NCI-H526 treated with DMSO at 0.1 percent for 48 hours (cell line): ENCODE measurements at places on chromosomes 16 and 17.

DNA sequence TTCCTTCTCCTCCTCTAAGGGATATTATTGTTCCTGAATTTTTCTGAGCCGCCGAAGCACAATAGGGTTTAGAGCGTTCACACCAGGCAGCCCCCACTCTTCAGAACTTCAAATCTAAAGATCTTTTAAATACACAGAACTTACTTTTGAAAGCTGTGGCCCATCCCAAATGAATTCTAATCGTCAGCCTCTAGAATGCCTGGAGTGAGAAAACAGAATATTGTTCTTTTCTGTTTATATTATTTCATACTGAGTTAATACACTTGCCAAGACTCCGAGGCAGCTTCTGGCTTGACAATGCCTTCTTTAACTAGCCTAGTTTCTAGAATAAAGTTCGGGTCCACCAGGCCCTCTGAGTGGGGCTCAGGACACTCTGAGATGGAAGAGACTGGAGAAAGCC, 405.6 kb downstream of the WWOX start:
- no peak for DNase-seq

GRCh38 chr17:82948081-82948511, 108.3 kb upstream of the ZNF750 start:
- DNase-seq = no peak

- no peak for DNase-seq
These were observed 26.1 kb downstream of the TRPV3 start for GRCh38 chr17:3531266-3532101.

DNA sequence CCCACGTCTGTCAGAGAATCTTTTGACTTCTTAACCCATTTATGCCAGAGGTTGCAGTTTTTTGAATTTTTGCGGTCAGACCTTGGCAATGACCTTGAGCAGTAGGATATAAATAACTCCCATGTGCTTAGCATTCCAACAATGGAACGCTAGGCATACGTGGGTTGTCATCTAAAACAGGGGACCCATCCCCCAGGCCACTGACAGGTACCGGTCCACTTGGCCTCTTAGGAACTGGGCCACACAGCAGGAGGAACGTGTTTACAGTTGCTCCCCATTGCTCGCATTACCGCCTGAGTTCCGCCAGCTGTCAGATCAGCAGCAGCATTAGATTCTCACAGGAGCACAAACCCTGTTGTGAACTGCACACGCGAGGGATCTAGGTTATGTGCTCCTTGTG, 76.8 kb upstream of the LGALS9 start:
- DNase-seq = no peak

- DNase-seq = no peak
These were observed 21.1 kb downstream of the CDR2 start for GRCh38 chr16:22353191-22353919.

DNA sequence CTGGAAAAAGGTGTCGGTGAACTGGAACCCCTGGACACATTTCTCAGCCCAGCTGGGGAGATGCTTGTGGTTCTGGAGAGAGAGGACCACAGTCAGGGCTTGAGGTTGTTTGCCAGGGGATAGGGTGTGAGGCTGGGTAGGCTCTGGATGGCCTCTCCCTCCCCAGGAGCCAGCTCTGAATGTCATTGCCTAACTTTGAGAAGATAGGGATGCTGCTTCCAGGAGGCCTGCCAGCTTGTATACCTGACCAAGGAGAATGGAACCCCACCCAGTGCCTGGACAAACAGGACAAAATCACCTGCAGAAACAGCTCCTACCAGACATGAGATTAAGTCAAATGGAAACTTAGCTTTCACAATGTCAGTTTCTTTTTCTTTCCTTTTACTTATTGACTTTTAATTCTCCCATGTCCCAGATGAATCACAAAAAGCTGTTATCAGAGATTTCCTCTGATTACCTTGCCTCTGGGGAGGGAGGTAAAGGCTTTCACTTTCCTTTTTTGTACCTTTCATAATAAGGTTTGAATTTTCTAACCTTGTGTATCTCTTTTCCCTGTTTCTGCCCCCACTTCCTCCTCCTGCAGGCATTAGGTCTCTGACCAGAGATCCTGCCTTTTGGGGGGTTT, 29.8 kb upstream of the PLLP start:
- no peak for DNase-seq

DNA sequence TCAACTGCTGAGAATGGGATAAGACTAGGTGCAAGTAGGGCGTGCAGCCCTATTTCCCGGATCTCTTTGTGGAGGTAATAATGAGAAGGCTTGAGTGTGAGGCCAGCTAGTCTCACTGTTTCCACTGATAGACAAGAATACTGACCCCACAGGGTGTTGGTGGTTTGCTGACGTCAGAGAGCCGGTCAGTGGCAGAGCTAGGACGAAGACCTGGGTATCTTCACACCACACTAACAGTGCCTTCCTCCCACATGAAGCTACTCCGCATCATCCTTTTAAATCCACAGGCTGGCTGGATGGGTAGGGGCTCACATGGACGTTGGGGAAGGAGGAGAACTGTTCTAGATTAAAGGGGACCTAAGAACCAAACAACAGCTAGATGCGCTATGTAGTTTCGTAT, 68.0 kb downstream of the ZFHX3 start:
- DNase-seq = no peak

GRCh38 chr16:47139561-47140185, 4.1 kb downstream of the NETO2 start:
- DNase-seq = no peak

- DNase-seq = no peak
These were observed 113.0 kb upstream of the PLCG2 start for GRCh38 chr16:81666113-81666512.

DNA sequence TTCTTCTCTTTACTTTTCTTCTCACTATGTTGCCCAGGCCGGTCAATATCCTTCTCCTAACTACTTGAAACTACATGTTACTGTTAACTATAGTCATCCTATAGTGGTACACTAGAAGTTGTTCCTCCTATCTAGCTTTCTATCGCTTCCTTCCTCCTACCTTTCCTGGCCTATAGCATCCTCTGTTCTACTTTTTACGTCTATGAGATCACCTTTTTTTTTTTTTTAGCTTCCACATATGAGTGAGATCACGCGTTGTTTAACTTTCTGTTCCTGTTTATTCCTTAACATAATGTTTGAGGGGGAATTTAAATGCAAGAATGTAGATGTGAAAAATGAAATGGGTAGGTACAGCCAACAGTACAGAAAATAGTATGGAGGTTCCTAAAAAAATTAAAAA, 30.5 kb upstream of the YPEL2 start:
- DNase-seq = no peak

- no peak for DNase-seq
These were observed 59.8 kb downstream of the IRF8 start for GRCh38 chr16:85958731-85959130.

DNA sequence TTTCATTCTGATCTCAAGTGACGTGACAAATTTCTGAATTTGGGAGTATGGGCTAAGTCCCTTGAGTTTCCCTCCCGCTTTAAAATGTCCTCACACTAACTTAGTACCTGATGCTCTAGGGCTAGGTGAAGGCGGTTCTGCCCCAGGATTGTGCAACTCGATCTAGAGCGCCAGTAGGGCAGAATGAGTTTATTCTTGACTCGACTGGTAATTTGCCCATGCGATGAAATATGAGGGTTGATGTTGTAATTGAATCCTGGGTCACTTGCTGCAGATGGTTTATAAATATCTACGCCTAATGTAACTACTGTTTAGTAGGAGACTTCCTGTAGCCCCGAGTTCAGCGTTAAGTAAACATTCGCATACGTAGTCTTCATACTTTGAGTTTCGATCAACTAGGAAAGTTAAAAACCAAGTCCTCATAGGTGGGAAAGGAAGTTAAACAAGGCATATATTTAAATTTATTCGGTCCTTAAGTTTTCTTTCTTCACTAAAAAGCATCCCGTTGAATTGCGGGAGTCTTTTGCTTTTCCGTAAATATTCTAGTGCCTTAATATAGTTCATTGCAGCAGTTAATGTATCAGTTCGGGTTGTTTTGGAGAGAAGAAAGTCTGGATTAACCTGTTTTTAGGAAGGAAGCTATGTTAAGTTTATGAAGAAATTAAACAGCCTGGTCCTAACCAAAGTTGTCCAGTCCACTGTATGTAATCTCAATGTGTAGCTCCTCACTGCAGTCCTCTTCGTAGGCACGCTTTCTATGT, 1.6 kb downstream of the CTCF start:
- DNase-seq = peak; percentile 9

- DNase-seq = no peak
These were observed 7.8 kb upstream of the RHOT2 start for GRCh38 chr16:660132-660458.

- DNase-seq = no peak
These were observed 9.1 kb downstream of the ITGA3 start for GRCh38 chr17:50065056-50065455.

GRCh38 chr17:51481370-51481769, 221.0 kb downstream of the UTP18 start:
- DNase-seq = no peak

DNA sequence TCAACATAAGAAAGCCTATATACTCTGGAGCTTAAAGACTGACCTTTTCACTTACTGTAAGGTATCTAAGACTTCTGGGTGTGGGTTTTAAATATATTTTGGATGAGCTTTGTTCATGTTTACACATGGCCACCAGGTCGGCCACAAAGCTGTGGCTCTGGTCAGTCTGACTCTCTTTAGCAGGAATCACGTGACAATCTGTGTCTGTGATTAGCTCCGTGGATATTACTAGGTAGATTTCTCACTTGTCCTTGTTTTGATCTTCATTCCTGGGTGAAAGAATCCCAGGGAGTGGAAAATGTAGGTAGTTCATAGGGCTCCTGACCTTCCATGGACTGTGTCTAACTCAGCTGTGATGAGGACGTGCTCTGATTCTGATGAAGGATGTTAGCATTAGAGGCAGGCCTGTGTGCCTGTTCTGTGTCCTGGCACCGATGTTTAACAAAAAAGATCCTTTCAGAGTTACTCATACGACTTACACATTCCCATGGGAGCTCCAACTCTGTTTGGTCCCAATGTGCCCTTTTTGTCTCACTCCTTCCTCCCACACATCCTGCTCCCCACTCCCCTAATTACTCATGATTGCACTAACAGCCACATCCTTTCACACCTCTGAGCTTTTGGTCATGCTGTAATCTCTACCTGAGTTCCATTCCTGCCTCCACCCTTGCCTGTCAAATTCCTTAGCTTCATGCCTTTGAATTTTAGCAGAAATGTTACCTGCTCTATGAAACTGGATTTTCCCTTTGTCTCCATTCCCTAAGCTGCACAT, 425.1 kb downstream of the MAF start:
- DNase-seq = no peak

GRCh38 chr17:75245011-75245410, 16.4 kb downstream of the GGA3 start:
- DNase-seq = no peak

GRCh38 chr16:49362230-49362629, 11.4 kb upstream of the C16orf78 start:
- no peak for DNase-seq

- DNase-seq = no peak
These were observed 31.0 kb downstream of the CFDP1 start for GRCh38 chr16:75402159-75402820.
